Erythroblast (primary cell): ENCODE measurements at places on chromosomes 4 and X.

DNA sequence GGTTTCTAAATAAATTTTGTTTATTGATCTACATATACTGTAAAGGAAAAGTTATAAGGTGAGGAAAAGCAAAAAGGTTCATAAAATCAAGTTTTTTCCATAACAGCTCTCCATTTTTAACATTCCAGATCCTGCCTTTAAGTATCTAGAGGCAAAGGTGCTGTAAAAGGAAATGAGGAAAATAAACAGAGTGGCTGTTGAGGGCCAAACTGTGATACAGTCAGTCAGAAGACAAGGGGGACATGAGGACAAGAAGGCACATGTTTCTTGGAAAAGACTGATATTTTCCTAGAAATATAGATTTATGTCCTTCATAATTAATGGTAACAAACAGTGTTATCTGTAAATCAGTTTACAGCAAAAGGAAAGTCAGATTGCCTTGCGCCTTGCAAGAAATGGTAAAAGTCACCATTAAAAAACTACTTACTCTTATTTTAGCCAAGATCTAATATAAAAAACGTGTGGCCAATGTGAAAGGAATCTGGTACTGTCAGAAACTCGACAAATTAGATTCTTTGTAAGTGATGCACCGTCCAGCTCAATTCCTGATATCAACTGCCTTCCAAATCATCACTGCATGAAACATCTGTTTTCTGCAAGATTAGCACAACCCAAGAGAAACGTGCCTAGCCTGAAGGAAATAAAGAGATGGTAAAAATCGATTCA is 34.0 kb upstream of the VEGFD start:
- DNase-seq, result no peak

DNA sequence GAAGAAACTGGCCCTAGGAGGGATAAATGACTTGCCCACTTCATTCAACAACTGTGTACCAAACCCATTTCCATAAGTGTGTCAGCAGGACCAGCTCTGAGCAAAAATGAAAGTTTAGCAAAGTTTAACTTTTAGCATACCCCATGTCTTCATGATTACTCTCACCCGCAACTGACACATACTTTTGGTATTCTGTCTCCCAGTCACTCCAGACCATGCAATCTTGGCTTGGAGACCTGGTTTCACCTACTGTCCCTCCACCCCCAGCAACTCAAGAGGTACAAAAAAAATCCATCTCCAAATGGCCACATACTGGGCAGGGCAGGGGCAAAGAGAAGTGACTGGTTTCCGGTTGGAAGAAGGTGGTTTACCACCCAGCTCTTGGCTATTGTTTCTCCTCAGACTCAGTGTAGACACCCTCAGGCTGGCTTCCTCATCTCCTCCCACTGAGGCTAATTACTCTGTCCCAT is 79.8 kb downstream of the RLIM start:
- DNase-seq, result no peak

- no peak for DNase-seq
Observed at GRCh38 chrX:7127056-7127455, 20.5 kb upstream of the STS start.

GRCh38 chrX:7286168-7286837 is 138.3 kb upstream of the PUDP start:
- DNase-seq, result no peak

GRCh38 chrX:11040996-11041395 is 70.1 kb upstream of the HCCS start:
- DNase-seq, result no peak

- peak; percentile 43 for DNase-seq
Observed at GRCh38 chr4:89254847-89255246, 52.8 kb downstream of the GPRIN3 start.
